ENCODE measurements at places on chromosomes 5 and 9.
A peak's percentile ranks its signal among the peaks of the same experiment; 100 is the strongest.

DNA sequence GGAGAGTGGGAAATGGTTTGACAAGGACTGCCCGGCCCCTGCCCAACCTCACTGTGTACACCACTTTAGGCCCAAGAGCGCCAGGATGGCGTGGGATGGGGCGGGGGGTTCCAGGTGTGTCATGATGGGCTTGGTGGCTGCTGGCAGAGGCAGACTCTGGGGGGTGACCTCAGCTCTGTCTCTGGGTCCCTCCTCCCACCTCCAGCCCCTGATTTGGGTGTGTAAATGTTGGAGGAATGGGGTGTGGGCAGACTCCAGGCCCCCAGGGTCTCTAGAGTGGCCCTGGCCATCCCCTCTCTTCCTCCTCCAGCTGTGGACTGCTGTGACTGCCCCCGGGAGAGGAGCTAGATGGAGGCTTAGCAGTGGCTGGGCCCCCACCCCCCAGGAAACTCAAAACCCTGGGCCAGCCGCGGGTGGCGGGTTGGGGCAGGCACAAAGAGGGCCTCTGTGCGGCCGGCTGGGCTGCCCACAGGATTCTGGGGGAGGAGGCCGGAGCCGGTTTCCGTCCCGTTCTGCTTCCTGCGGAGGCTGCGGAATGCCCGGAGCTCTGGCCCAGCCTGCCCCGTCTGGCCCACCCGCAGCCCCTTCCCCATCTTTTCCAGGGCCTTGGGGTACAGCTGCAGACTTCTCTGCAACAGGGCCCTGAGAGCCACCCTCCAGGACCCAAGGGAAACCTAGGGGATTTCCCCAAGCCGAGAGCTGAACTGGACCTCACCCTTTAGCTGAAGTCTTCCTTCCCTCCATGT is 23.1 kb downstream of the CXXC5 start:
- H3K36me3 ChIP-seq, result no peaks in the 10 kb centered on the region
- peaks cover 46% of the 10 kb centered on the region for H3K4me1 ChIP-seq
- no peak for DNase-seq

GRCh38 chr9:85347541-85347940 is 394.2 kb downstream of the AGTPBP1 start:
- H3K4me3 ChIP-seq, result no peak overlapping the region
- no peak for DNase-seq
- H3K27me3 ChIP-seq, result no peaks in the 10 kb centered on the region
- H3K4me1 ChIP-seq, result no peaks in the 10 kb centered on the region
- H3K36me3 ChIP-seq, result no peaks in the 10 kb centered on the region

DNA sequence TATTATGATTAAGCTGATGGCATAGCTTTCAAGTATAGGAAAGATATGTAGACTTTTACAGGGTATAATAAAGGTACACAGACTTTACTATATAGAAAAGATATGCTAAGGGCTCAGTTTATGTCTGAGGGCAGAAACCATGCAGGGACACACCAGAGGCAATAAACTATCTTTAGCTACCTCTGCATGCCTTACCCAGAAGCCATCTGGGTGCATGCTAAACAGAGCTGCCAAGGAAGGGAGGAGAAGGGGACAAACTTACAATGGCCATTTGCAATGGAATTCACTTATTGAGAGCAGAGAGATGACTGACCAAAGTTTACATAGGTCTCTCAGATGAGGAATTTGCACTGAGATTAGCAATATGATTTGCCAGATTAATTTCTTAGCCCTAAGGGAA is 143.1 kb upstream of the NR4A3 start:
- H3K4me1 ChIP-seq, result no peaks in the 10 kb centered on the region
- no peak overlapping the region for H3K4me3 ChIP-seq
- DNase-seq, result no peak
- H3K36me3 ChIP-seq, result no peaks in the 10 kb centered on the region

DNA sequence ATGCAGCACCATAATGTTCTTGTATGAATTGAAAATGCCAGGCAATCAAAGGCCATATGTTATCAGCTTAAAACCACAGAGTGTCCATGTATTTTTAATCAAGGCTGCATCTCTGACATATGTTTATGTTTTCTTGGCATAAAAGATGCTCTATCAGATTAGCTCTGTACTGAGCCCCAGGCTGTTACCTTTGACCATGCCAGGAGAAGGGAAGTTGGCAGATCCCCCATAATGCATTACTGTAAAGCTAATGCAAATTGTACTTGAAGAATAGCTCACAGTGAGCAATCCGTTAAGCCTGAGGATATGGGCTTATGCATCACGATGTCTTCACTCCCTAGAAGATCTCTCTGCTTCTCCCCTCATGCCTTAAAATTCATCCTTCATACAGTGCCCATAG is 414.4 kb downstream of the BRINP1 start:
- no peaks in the 10 kb centered on the region for H3K4me1 ChIP-seq
- H3K27ac ChIP-seq, result no peak overlapping the region
- no peaks in the 10 kb centered on the region for H3K27me3 ChIP-seq
- no peaks in the 10 kb centered on the region for H3K36me3 ChIP-seq

- no peak overlapping the region for H3K27ac ChIP-seq
- no peak for DNase-seq
- no peak overlapping the region for H3K4me3 ChIP-seq
- no peaks in the 10 kb centered on the region for H3K36me3 ChIP-seq
These were observed 222.6 kb downstream of the MEF2C start for GRCh38 chr5:88660264-88660946.

GRCh38 chr5:181224390-181225229 is 1.5 kb downstream of the TRIM41 start:
- H3K36me3 ChIP-seq, result no peaks in the 10 kb centered on the region
- peaks cover 55% of the 10 kb centered on the region for H3K4me1 ChIP-seq
- peak overlapping the region; percentile 91 for H3K27ac ChIP-seq
- peak; percentile 73 for DNase-seq
- H3K4me3 ChIP-seq, result peak overlapping the region; percentile 85

- peak overlapping the region; percentile 70 for H3K4me3 ChIP-seq
- DNase-seq, result peak; percentile 48
- H3K36me3 ChIP-seq, result peaks cover 2% of the 10 kb centered on the region
- no peaks in the 10 kb centered on the region for H3K27me3 ChIP-seq
- H3K4me1 ChIP-seq, result peaks cover 56% of the 10 kb centered on the region
- H3K27ac ChIP-seq, result peak overlapping the region; percentile 94
These were observed 5.9 kb downstream of the FAM78A start for GRCh38 chr9:131270171-131271015.

DNA sequence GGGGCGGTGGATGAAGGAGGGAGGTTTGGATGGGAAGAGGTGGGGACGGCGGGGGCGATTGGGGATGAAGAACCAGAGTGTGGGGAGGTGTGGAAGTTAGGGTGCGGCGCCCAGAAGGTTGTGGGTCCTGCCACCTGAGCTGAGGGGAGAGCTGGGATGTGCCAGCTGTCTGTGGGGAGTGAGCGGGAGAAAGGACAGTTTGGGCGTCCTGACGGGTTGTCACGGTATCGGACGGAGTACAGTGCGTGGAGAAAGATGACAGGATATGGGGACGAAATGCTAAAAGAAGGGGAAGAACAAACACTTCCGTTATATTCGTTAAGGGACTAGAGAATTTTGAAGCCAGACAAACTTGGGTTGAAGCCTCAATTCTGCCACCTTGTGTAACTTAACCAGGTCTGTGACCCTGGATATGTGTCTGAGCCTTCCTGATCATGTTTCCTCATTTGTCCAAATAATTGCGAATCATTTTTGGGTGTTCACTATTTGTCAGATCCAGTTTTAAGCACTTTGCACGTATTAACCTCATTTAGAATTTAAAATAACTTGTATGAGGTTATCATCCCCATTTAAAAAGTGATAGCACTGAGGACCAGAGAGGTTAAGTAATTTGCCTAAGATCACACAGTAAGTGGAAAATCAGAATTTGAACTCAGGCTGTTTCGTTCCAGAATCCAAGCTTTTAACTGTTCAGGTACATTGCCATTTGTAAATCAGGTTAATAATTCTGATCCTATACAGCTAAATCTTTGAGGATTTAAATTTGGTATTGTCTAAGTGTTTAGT is 689 bp downstream of the CNTRL start:
- no peaks in the 10 kb centered on the region for H3K36me3 ChIP-seq
- H3K4me3 ChIP-seq, result peak overlapping the region; percentile 90
- DNase-seq, result no peak
- H3K27ac ChIP-seq, result peak overlapping the region; percentile 87
- peaks cover 31% of the 10 kb centered on the region for H3K4me1 ChIP-seq

- DNase-seq, result no peak
- no peak overlapping the region for H3K27ac ChIP-seq
- no peaks in the 10 kb centered on the region for H3K27me3 ChIP-seq
- H3K4me3 ChIP-seq, result no peak overlapping the region
These were observed 33.9 kb upstream of the JMY start for GRCh38 chr5:79202076-79202475.

DNA sequence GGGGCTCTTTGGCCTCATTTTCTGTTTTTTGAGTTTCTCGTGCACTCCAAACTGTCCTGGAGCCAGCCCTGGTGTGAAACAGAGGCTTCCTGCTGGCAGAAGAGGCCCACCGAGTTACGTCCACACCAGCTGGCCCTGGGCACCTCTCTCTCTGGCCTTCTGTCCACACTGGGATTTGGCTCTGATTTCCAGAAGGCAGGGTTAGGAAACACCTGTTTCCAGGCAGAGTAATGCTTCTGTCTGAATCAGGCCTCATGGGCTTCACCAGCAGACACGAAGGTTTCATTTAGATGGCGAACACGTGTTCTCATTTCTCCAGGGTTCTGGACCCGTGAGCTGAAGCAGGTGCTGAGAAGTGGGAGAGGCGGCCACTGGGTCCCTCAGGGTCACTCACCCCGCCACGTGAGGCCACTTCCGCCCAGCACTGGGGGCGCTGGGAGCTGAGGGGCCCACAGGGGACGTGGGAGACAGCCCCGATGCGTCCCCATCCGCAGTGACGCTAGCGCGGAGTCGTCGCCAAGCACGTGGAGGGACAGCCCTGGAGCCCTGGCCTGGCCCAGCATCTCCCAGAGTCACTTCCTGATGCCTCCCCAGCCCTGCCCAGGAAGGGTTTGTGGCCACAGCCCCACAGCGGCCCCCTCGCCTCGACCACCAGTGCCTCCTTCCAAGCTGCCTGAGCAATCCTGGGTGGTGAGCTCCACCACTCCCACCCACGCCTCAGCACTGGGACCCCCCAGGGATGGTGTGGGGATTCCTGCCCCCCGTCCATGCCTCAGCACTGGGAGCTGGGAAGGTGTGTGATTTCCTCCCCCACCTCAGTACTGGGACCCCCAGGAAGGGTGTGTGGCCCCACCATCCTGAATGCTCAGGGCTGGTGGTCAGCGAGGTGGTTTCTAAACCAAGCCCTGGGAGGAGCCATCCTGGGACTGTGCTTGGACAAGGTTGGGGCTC is 4.9 kb upstream of the LRRC14B start:
- H3K4me3 ChIP-seq, result no peak overlapping the region
- no peaks in the 10 kb centered on the region for H3K36me3 ChIP-seq
- peaks cover 5% of the 10 kb centered on the region for H3K4me1 ChIP-seq
- H3K27me3 ChIP-seq, result peaks cover 5% of the 10 kb centered on the region
- no peak for DNase-seq
- no peak overlapping the region for H3K27ac ChIP-seq

DNA sequence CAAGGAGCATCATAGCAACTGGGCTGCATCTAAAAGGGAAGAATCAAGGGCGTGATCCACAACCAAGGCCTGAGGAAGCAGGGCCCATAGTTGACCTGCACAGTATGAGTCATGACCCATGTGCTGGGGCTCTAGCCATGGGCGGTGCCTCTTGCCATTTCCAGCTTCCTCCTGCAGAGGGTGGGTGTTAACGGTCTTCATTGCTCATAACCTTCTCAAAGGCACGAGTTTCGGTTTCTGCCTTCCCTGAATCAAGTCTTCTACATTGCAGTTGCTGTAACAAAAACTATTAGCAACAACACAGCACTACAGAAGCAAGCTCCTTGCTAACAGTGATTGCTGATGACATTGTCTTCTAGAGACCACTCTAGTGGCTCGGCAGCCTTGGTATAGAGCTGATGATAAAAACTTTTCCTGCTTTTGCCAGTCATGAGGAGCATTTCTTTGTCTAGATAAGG is 66.9 kb downstream of the CTSL start:
- no peaks in the 10 kb centered on the region for H3K4me1 ChIP-seq
- H3K4me3 ChIP-seq, result no peak overlapping the region
- peak overlapping the region; percentile 32 for H3K27ac ChIP-seq

DNA sequence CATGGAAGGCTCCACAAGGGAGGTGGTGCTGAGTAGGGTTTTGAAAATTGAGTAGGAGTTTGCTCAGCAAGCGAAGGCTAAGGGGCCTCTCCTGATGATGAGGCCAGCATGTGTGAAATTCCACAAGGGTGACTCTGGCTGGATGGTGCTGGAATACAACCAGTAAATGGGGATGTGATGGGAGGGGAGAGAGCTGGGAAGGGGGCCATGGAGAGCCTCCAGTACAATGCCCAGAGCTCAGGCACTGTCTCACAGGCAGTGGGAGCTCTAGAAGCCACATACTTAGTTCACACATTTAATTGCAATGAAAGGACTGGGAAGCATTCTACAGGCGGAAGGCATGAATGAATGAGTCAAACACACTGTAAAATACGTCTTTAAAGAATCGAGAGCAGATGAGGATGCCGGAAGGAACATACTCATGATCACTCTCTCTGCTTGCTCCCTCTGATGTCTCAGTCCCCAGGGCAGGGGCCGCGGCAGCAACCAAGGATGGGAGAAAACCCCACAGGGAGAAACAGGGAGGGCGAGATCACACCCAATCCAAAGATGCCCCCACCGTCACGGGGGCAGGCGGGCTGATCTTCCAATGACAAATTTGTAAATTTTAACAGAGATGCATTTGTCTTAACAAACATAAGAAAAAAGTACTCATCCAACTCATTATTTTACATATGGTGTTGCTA is 261.0 kb downstream of the NSG2 start:
- no peak overlapping the region for H3K27ac ChIP-seq
- H3K4me1 ChIP-seq, result no peaks in the 10 kb centered on the region
- no peaks in the 10 kb centered on the region for H3K36me3 ChIP-seq
- no peaks in the 10 kb centered on the region for H3K27me3 ChIP-seq
- no peak for DNase-seq

GRCh38 chr9:69090140-69090750 is 54.7 kb downstream of the FXN start:
- H3K4me3 ChIP-seq, result no peak overlapping the region
- no peaks in the 10 kb centered on the region for H3K27me3 ChIP-seq
- no peak overlapping the region for H3K27ac ChIP-seq

DNA sequence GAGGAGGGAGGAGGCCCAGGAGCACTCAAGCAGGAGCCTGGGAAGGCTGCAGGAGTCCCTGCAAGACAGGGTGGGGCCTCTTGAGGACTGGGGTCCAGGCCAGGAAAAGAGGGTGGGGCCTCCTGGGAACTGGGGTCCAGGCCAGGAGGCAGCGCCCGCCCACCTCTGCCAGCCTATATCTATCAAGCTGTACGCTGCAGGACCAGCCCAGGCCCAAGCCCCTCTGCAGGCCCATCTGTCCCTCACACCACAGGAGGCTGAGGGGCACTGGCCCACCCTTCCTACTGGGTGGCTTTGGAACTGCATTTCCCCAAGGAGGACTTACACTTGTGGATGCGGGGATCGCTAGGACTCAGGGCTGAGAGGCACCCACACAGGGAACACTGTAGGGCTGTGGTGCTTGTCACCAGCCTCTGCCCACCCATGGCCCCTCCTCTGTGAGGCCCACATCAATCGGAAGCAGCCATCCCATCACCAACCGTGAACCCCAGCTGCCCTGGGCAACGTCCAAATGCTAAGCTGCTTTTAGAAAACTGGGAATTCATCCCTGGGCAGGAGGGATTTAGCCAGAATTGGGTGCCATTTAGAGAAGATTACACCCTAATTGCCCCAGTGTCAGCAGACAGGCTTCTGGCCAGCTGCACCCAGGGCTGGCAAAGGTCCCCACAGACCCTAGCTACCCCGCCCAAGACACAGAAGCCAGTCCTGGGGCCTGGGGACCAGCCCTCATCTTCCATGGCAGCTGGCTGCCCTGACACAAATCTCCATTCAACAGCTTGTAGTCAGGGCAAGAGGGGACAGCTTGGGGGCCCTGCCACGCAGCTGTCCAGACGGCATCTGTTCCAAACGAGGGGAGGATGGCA is 15.3 kb downstream of the BICD2 start:
- H3K4me3 ChIP-seq, result no peak overlapping the region
- no peaks in the 10 kb centered on the region for H3K27me3 ChIP-seq
- H3K4me1 ChIP-seq, result peaks cover 20% of the 10 kb centered on the region
- H3K27ac ChIP-seq, result no peak overlapping the region
- H3K36me3 ChIP-seq, result no peaks in the 10 kb centered on the region

Data from CD8-positive, alpha-beta memory T cell (primary cell).